Esophagus muscularis mucosa (tissue), 4 donors: ENCODE measurements at places on chromosomes 7 and 10. TPM values are rescaled to one million over a fixed set of nuclear protein-coding genes. Genes with fewer than 3 reads are reported as not detected.
A peak's percentile ranks its signal among the peaks of the same experiment; 100 is the strongest.

The ADAM22 gene
- total RNA-seq = 2.1 TPM

The OR6V1 gene
- not detected for total RNA-seq

The PODXL gene
- total RNA-seq = 24.5 TPM

The SLC18A3 gene
- 0.57 TPM for total RNA-seq

- H3K27ac ChIP-seq = no peak overlapping the region
- no peak overlapping the region for H3K4me3 ChIP-seq
- H3K36me3 ChIP-seq = no peaks in the 10 kb centered on the region
- H3K4me1 ChIP-seq = no peaks in the 10 kb centered on the region
Observed at GRCh38 chr7:49669692-49670260, 103.7 kb upstream of the VWC2 start.

DNA sequence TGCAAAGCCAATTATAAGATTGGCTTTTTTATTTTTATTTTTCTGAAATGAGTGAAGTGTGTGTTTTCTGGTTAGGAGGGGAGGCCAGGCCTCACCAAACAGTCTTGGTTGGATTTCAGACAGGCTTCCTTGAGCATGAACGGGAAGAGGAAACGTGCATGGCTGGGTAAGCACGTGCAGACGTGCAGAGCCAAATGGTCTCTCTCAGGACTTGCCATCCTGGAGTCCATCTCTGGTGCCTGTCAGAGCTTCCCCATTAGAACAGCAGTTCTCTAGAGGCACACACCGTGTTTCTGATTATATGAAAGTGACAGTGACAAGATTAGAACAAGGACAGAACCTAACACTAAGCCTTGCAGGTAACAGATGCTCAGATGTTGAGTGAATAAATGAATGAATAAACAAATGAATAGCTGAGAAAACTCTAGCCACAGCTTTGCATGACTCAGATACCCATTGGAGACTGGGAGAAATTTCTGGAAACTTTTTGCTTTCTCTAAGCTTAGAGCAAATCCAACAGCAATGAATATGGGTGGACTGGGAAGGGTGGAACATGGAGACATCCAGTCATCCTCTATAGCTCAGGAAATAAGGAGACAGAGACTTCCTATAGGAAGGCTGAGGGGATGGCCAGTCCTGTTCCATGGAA, 11.8 kb upstream of the CALD1 start:
- peaks cover 34% of the 10 kb centered on the region for H3K4me1 ChIP-seq
- H3K27ac ChIP-seq = peak overlapping the region; percentile 52
- H3K27me3 ChIP-seq = no peaks in the 10 kb centered on the region
- DNase-seq = peak; percentile 64
- no peak overlapping the region for H3K4me3 ChIP-seq
- no peaks in the 10 kb centered on the region for H3K36me3 ChIP-seq

- no peak overlapping the region for H3K27ac ChIP-seq
- no peaks in the 10 kb centered on the region for H3K27me3 ChIP-seq
- DNase-seq = no peak
- H3K4me3 ChIP-seq = no peak overlapping the region
Observed at GRCh38 chr10:129280908-129281586, 186.0 kb upstream of the MGMT start.

- peaks cover 82% of the 10 kb centered on the region for H3K4me1 ChIP-seq
- H3K36me3 ChIP-seq = peaks cover 30% of the 10 kb centered on the region
- H3K27me3 ChIP-seq = no peaks in the 10 kb centered on the region
- no peak overlapping the region for H3K4me3 ChIP-seq
- DNase-seq = no peak
Observed at GRCh38 chr7:50664461-50664922, 99.3 kb upstream of the DDC start.

DNA sequence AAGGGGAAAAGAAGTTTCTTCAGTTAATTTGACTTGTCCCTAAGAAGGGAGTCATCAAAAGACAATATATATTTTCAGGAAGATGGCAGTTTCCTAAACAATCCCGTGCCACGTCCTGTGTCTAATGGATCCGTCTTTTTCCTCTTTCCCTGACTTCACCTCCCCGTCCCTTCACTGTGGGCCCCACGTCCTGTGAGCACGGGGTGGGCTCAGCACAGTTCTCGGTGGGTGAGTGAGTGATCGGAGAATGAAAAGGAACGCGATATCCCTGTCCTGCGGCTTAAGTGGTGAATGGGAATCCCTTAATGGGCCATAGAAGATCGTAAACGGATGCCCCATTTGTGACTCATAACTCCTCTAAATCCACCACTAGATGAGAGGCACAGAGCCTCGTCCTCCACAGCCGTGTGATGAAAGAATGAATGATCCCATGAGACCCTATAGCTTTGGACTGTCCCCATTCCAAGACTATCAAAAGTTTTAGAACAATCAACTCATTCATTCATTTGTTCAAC, 63.5 kb upstream of the PITRM1 start:
- H3K27ac ChIP-seq = no peak overlapping the region
- no peak overlapping the region for H3K4me3 ChIP-seq
- H3K27me3 ChIP-seq = no peaks in the 10 kb centered on the region
- peaks cover 7% of the 10 kb centered on the region for H3K4me1 ChIP-seq
- no peak for DNase-seq

DNA sequence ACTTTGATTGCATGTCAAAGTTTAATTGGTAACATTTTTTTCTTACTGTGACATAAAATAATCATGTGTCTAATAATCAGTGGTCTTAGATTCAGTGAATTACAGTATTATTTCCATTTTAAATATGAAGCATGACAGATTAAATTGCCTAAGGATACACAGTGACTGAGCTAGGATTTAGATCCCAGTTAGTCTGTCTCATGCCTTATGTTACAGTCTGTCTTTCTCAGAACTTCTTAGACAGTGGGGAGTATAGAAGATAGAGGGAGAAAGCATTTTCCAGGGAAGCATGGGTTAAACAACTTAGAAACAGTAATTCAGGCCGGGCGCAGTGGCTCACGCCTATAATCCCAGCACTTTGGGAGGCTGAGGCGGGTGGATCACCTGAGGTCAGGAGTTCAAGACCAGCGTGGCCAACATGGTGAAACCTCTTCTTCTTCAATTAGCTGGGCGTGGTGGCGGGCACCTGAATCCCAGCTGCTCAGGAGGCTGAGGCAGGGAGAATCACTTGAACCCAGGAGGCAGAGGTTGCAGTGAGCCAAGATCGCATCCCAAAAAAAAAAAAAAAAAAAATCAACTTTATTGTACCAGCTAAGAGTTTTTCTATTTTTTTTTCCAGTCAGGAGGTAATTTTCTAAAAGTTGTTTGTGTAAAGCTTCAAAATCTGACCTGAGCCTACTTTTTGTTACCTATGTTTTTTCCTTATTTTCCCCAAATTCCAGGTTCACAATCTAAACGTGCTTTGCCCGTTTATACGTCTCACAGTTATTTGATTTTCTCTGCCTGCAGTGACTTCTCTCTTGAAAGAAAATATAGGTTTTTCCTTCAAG, 3.3 kb downstream of the CASD1 start:
- H3K36me3 ChIP-seq = no peaks in the 10 kb centered on the region
- no peak overlapping the region for H3K4me3 ChIP-seq
- no peak overlapping the region for H3K27ac ChIP-seq
- no peak for DNase-seq
- H3K4me1 ChIP-seq = peaks cover 34% of the 10 kb centered on the region
